ENCODE measurements at places on chromosomes 3 and 15.

DNA sequence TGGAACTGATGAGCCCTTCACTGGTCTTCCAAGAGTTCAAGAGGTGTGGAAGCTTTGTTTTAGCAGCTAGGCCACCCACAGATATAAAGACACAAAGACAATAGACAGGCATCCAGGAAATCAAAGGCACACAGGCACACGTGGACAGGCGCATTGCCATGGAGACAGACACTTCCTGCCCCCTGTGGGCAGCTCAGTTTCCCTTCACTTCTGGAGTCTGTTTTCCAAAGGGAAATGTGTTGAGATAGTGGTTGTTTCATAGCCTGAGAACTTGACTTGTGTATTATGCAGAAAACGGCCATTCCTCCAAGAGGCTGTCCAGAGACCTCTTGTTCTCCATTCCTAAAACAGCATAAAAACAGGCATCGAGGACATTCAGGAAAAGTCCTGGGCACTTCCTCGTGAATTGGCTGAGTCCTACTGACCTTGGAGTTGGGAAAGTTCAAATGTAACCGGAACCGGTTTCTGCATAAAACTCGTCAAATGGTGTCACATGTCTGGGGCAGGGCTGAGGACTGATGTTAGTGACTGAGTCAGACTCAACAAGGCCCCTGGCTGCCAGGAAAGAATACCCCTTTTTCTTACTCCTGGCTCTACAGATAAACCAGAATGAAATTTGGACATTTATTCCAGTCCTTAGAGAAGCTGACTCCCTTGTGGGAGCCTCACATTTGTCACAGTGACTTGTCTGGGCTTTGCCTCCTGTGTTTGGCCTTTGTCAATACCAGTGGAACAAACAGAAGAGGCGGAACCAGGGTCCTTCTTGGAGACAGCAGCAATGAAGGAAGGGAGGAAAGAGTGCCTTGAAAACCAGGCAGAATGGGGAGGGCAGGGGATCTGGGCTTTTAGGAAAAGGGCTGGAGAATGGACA lies 1.3 kb downstream of the ALPK3 start:
- peak; percentile 75 for DNase-seq

DNA sequence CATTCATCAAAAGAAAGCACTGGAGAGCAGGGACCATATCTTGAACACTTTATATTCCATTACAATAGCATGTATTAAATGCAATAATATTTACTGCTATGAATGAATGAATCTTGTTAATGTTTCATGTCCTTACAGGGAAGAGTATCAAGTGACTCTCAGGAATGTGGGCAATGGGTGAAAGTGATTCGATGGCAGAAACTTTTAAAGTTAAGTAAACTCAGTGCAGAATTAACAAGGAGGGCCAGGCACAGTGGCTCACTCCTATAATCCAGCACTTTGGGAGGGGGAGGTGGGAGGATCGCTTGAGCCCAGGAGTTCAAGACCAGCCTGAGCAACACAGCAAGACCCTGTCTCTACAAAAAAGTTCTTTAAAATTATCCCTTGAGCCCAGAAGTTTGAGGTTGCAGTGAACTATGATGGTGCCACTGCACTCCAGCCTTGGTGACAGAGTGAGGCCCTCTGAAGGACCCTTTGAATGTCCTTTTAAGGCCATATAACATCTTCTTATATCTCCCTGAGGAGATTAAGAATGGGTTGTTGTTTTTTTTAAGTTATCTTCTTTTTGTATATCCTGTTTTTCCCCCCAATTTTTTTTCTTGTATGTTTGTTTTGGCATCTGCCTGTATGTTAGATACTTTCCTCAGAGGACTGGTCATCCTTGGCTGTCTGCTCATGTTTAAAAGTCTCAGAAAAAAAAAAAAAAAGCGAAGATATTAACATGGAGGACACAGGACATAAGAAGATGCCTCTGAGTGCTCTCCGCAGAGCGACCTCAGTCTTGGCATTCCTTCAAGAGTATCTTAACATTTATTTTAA lies 9.6 kb upstream of the FSIP1 start:
- DNase-seq = peak; percentile 50

DNA sequence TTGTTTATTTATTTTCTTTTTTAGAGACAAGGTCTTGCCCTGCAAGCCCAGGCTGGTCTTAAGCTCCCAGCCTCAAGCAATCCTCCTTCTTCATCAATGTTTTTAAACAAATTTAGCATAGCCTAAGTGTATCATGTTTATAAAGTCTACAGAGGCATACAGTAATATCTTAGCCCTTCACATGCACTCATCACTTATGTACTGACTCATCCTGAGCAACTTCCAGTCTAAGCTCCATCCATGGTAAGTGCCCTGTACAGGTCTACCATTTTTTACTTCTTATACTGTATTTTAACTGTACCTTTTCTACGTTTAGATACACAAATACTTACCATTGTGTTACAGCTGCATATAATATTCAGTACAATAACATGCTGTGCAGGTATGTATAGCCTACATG lies 860.0 kb downstream of the FHIT start:
- no peak for DNase-seq

DNA sequence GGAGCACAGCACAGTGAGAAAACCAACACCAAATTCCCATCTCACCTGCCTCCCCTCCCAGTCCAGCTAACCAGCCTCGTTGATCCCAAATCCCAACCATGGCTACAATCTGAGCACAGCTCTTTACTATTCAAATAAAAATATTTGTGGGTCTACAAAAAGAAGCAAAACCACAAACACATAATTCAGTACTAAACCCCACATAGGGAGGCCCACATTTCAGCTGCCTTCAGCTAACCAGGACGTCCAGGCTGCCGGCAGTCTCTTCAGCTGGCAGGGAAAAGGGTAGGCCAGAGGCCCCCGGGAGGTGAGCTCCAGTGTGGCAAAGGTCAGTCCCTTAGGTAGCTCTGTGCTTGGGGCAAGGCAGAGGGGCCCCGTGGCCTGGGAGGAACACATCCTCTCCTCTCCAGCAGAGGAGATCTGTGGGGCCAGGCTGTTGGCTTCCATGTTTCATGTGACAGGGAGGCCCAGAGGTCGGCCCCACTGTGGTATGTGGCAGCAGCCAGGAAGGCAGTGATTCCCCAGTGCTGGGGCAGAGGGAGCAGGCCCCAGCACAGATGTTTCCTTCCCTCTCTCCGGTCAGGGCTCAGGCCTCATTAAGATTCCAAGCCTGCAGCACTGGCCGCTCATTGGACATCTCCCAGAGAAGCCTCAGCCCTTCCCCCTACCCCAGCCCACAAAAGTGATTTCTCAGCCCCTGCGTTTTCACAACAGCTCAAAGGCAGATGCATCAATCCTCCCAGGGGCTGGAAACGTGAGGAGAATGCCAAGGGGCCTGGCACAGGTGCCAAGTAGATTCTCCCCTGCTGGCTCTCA lies 381.4 kb downstream of the NTRK3 start:
- peak; percentile 16 for DNase-seq

GRCh38 chr3:13495351-13495813 lies 15.3 kb downstream of the HDAC11 start:
- no peak for DNase-seq

DNA sequence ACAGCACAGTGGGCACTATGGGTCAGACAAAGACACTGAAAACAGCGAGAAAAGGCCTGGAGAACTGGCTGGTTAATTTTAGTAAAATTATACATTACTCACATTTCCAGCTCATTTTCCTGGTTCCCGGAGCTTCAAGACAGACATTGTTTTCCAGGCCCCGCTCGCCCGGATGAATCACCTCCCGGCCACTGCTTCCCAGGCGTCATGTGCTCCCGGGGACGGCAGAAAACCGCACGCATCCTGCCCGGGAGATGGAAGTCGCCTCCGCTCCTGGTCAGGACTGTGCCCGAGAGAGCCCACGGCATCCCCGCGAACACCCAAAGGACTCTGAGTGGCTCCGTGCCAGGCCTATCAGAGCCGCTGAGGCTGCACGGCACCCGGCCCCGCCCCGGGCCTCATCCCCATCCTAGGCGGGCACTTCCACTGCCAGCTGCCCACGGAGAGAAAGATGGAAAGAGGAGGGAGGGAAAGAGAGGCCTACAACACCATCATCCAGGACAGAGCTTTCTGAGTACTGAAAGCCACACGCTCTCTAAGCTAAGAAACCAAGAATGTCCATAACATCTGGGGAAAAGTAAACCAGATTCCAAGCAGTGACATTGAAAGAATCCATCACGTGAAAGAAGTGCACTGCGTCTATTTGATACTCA lies 75.1 kb downstream of the VGLL4 start:
- peak; percentile 87 for DNase-seq

DNA sequence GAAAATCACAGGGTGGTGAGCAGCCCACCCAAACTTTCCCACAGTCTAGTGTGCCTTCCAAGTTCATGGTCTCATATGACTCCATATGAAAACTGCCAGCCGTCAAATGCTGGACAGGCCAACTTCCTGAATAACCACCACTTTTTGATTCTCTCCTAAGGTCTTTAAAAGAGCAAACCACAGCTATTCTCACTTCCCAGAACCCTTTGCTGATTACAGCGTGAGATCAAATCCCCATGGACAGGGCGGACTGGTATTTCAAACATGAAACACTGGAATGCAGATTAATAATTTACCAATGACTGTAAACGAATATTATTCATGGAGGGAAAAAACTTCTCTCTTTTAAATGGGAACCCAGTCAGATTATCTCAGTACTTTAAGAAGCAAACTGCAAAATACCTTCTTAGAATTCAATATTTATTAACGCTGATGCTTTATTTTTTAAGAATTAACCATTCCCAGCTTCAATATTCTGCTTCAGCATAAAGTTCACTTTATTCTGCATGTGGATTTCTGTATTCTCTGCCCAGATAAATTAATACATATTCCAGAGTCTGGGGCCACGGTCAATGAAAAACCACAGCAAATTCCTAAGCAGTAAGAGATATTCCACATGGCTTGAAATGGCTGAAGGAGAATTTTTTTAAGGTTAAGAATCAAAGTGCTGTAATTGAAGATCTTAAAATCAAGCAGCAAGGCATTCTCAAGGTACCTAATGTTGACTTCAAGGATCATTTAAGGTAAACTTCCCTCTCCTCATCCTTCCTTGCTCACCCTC lies 42.9 kb downstream of the MYO1E start:
- DNase-seq = peak; percentile 94

DNA sequence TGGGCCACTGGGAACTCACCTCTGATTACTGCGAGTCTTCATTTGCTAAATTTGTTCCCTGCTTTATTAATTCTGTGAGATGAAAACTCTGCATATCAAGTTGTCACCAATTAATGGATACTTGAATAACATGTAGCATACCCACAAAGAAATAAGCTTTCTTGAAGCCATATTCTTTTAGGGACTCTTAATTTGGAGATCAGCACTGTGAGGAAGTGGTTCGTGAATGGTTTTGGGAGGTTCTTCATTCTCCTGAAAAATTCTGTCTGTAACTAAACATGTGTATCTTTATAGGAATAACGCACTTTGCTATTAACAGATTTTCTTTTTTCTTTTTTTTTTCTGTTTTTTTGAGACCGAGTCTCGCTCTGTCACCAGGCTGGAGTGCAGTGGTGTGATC lies 19.1 kb upstream of the TBC1D5 start:
- DNase-seq = no peak

GRCh38 chr3:185928496-185928895 lies 9.3 kb downstream of the TRA2B start:
- no peak for DNase-seq

- peak; percentile 70 for DNase-seq
Observed at GRCh38 chr15:99438691-99439523, 126.9 kb upstream of the MEF2A start.

DNA sequence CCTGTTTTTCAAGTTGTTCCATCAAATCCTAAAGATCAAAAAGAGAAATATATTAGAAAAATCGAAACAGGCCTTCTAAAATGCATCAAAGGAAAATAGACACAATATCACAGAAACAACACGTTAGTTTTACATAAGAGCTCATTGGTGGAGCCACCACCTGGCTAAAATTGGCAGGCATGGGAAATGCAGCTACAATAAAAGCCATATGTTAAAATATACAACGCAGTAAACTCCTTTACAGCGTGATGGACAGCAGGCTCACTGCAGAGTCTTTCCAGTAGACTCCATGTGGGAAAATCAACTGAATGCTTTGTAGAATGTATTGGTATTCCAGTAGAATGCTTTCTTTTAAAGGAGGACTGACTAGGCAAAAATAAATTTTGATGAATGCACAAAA lies 40.9 kb upstream of the MYO5C start:
- no peak for DNase-seq

DNA sequence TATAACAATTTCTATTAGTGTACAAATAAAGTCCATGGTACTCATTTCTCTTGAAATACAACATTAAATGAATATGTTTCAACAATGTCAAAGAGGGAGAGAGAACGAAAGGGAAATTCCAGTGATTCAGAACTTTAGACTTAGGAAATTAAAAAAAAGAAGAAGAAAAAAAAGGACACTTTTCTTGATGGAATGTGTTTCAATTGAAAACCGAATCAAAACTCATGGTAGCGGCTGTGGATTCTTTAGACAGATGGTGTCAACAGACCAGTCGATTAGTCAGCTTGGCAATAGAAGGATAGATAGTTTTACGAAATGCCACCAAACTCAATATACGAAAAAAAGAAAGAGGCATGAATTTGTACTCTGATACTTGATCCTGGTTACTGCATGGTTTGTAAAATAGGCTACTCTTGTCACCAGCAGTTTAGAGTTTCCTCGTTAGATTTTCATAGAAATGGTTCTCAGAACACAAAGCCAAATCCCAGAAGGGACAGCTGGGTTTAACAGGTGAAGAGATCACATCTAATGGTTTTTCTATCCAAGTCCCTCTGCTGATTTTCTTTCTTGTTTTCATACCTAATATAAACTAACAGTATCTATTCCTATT lies 793.5 kb downstream of the ROBO1 start:
- DNase-seq = peak; percentile 62

GRCh38 chr3:183038221-183038620 lies 57.9 kb upstream of the DCUN1D1 start:
- DNase-seq = peak; percentile 50

GRCh38 chr3:112486811-112487505 lies 12.3 kb downstream of the BTLA start:
- peak; percentile 74 for DNase-seq

- DNase-seq = no peak
Observed at GRCh38 chr3:58837141-58837843, 170.7 kb upstream of the FAM3D start.

DNA sequence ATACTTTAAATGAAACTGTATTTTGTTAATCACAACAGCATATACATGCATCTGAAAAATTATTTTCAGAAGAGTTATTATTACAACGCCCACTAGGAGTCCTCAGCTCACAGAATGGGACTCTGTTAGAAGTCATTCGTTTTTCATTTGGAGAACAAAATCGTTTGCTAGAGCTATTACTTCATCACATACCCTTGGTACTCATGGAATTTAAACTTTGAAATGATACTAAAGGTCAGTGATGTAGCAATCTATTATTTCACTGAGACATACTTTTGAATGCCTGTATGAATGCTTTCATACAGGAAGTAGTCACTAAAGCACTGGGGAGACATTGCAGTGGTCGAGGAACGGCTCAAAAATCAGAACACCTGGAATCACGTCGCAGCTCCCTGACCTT lies 198.1 kb downstream of the MBNL1 start:
- DNase-seq = peak; percentile 93

- DNase-seq = no peak
Observed at GRCh38 chr3:105758451-105758850, 110.4 kb downstream of the CBLB start.

GRCh38 chr3:192884777-192885773 lies 32.6 kb downstream of the MB21D2 start:
- peak; percentile 66 for DNase-seq

- DNase-seq = peak; percentile 42
Observed at GRCh38 chr3:94862703-94863102, 799.8 kb downstream of the NSUN3 start.

Data from choroid plexus epithelial cell (primary cell).